ENCODE measurements at places on chromosomes 5 and 9. TPM values are rescaled to one million over a fixed set of nuclear protein-coding genes. Genes with fewer than 3 reads are reported as not detected.

The HTR1A gene
- total RNA-seq, result not detected

The TXNDC8 gene
- not detected for total RNA-seq

The SPINK5 gene
- not detected for total RNA-seq

The TMEM215 gene
- not detected for total RNA-seq

The FAM78A gene
- 95.6 TPM for total RNA-seq

The NUTM2F gene
- not detected for total RNA-seq

The ELOVL7 gene
- 2.8 TPM for total RNA-seq

The BTF3 gene
- total RNA-seq, result 585 TPM

The CLTB gene
- total RNA-seq, result 85.9 TPM

The KCNIP1 gene
- total RNA-seq, result not detected

The OXCT1 gene
- total RNA-seq, result 27.4 TPM

The LHX6 gene
- total RNA-seq, result not detected

The DBH gene
- 0.12 TPM for total RNA-seq

The SUSD3 gene
- total RNA-seq, result 68.7 TPM

The PCDHGA11 gene
- not detected for total RNA-seq

The LCP2 gene
- total RNA-seq, result 351 TPM

The CATSPER3 gene
- 0.37 TPM for total RNA-seq

The OBP2A gene
- total RNA-seq, result not detected

The CD74 gene
- 1,110 TPM for total RNA-seq

The OR1Q1 gene
- total RNA-seq, result 0.72 TPM

The ANXA2R gene
- 38.7 TPM for total RNA-seq

The IFNB1 gene
- not detected for total RNA-seq

The DRD1 gene
- total RNA-seq, result not detected

The NSG2 gene
- total RNA-seq, result not detected

The C9 gene
- total RNA-seq, result not detected

The ZFP37 gene
- 1.8 TPM for total RNA-seq

The OBP2B gene
- total RNA-seq, result not detected

The NR5A1 gene
- total RNA-seq, result not detected

The TTC16 gene
- total RNA-seq, result 1.7 TPM

The FLT4 gene
- total RNA-seq, result 2.4 TPM

The SETX gene
- total RNA-seq, result 70.5 TPM

The FBP1 gene
- 0.42 TPM for total RNA-seq

The SYK gene
- total RNA-seq, result 0.81 TPM

The PSD2 gene
- not detected for total RNA-seq

The SH2D3C gene
- total RNA-seq, result 39.3 TPM

The SHOC1 gene
- not detected for total RNA-seq

The IFNA13 gene
- not detected for total RNA-seq

The RASGRF2 gene
- total RNA-seq, result 10.3 TPM

The NUP214 gene
- total RNA-seq, result 124 TPM

The ARL10 gene
- total RNA-seq, result 4.8 TPM
